ENCODE measurements at places on chromosomes 5 and 9.
A peak's percentile ranks its signal among the peaks of the same experiment; 100 is the strongest.

- DNase-seq: no peak
These were observed 78.1 kb downstream of the RAPGEF1 start for GRCh38 chr9:131661568-131662288.

GRCh38 chr5:33721491-33722200, 170.1 kb downstream of the ADAMTS12 start:
- no peak for DNase-seq

GRCh38 chr5:33894566-33894965, 2.8 kb upstream of the ADAMTS12 start:
- DNase-seq: no peak

GRCh38 chr5:150138551-150139265, 16.9 kb downstream of the PDGFRB start:
- DNase-seq: no peak

DNA sequence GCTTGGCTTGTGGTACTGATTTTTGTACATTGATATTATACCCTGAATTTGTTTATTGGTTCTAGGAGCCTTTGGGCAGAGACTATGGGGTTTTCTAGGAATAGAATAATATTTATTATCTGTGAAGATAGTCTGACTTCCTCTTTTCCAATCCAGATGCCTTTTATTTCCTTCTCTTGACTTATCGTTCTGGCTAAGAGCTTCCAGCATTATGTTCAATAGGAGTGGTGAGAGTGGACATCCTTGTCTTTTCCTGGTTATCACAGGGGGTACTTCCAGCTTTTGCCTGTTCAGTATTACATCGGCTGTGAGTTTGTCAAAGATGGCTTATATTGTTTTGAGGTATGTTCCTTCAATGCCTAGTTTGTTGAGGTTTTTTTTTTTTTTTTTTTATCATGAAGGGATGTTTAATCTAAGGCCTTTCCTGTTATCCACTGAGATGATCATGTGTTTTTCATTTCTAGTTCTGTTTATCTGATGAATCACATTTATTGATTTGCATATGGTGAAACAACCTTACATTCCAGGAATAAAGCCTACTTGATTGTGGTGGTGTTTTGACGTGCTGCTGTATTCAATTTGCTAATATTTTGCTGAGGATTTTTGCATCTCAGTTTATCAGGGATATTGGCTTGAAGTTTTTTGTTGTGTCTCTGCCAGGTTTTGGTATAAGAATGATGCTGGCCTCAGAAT, 77.5 kb downstream of the CERT1 start:
- no peak for DNase-seq

DNA sequence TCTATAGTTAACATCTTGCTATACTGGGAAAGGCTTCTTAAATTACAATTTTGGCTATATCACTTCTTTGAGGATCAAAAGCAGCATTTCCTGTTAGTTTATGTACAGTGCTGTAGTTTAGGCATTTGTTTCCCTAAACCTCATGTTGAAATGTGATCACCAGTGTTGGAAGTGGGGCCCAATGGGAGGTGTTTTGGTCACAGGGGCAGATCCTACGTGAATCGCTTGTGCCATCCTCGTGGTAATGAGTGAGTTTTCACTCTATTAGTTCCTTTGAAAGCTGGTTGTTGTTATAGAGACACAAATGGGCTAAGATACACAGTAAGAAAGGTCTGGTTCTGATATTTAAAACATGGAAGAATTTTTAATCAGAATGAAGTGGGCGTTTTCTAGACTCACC, 5.8 kb downstream of the ACTL7A start:
- DNase-seq: no peak

GRCh38 chr5:171315386-171315891, 6.4 kb downstream of the TLX3 start:
- no peak for DNase-seq

DNA sequence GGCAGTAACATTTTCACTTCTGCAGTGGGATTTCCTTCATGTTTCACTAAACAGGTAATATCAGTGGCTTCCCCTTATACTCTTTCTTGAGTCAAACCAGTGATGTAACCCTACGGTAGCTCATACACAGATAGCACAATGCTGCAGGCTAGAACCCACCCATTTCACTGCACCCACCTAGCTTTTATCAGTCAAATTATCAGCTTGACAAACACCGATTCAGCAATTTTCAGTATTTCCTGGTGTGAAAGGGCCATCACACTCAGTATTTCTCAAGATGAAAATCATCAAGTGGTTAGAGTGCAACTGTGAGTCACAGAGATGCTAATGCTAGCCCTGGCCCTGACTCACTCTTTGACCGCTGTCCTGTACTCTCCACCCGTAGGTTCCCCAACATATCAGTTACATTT, 242.3 kb upstream of the PTGER4 start:
- no peak for DNase-seq

GRCh38 chr5:79227484-79228025, 8.4 kb upstream of the JMY start:
- DNase-seq: no peak

DNA sequence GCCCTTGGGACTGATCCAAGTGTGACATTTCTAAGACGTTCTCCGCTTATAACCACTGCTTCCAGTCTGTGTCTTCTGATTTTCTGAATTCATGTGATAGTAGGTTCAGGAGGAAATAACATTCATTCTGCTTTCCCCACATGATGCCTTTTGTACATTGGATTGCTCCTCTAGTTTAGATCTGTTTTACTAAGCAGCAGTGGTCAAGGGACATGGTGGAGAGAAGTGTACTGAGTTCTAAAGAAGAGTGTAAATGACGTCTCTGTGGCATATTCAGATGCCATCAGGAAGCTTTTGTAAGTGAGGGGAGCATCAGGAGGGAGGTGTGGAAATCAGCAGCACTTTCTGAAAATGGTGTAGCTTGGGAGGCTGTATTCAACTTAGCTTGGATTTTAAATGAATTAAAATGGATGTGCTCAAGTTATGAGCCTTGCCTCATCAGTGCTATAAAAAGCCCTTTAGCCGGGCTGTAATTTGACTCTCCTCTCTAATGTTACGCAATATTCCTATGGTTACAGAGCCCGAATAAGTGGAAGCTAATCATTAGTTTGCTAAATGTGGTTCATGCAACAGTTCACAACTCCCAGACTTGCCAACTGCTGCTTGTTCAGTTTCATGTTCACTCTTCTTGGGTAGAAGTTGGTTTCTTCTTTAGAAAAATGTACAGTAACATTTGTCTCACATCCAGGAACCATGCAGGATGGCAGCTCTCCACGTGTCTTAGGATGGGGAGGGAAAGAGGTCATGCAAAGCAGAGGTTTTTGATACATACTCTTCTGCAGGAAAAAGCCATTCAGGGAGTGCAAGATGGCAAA, 281.3 kb downstream of the ARHGAP26 start:
- DNase-seq: no peak

- no peak for DNase-seq
These were observed 257.2 kb upstream of the MVB12B start for GRCh38 chr9:126069400-126069955.

- no peak for DNase-seq
These were observed 136.7 kb downstream of the CAVIN4 start for GRCh38 chr9:100714372-100715099.

GRCh38 chr9:18014556-18014955, 435.7 kb downstream of the SH3GL2 start:
- DNase-seq: no peak

DNA sequence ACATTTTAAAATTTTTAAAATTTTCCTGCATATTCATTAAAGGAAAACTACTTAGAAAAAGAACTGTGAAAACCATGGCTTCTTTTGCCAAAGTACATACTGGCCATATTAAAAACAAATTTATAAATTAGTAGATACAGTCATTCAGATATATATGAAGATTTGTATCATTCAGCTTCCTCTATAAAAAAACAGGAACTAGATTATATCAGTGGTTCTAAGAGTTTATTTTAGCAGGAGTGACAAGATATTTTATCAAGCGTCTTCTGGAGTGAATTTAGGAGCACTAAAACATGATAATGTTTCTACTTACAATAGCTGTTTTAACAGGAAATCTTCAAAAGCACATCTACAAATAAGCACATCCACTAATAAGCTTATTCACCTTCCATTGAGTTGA, 171.4 kb downstream of the RAPGEF6 start:
- DNase-seq: no peak

DNA sequence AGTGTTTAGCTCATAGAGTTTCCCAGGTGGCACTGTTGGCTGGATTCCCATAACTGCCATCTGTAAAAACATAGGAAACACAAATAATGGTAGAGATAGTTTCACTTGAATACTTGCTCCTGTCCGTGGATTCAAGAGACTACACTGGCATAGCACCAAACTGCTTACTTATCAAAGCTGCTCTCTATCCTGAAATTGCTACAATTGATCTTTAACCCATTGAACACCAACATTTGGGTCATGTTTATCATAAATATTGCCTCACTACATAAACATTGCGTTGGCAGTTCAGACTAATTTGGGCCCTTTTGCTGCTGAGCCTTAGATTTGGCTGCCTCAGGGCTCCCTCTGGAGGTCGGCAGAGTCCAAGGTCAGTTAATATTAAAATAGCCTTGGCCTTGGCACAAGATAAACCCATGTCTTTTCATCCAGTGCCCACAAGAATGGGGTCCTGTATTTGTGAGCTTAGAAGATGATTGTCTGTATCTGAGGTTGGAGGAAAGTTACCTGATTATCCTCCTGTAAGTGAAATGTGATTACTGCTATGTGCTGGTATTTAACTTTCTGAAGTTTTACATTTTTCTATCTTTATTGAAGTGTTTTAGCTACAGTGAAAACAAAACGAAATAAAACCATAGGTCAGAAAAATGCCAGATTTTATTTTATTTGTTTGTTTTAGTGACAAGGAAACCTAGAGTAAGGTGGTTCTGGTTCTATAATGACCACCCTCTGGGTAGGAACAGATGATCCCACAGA, 4.0 kb upstream of the RANBP3L start:
- peak; percentile 24 for DNase-seq

GRCh38 chr9:125561509-125562148, 145.4 kb downstream of the MAPKAP1 start:
- DNase-seq: no peak

DNA sequence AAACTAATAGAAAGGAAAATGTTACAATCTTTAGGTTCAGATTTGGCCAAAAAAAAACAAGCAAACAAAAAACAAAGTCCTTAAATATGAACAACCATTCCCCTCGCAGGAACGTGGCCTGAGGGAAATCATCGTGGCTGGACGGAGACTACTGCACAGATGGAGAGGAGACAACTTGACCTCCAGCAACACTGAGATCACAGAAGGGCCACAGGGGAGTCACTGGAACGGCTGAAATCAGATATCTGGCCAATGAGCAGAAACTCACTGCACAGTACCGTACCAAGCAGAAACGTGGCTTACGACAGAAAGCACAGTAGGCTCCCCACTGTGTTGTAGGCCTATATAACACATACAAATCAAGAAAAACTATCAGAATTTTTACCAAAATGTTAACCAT, 27.7 kb downstream of the CAMSAP1 start:
- DNase-seq: no peak

DNA sequence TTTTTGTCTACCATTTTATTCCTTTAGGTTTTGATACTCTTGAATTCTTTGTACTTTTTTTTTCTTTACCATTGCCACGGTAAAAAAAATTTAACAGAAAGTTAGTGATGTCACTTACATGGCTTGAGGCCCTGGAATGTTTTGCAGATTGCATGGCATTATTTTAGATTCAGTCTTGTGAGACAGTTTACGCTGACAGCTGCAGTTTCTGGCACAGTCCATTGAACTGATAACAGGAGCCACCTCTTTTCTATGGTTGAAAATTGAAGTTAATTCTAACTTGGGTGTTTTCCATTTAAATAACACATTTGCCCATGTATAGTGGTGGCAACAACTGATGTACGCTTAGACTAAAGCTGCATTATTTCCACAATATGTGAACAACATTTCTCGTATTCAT, 1028.5 kb downstream of the CDH18 start:
- DNase-seq: no peak

- DNase-seq: no peak
These were observed 135.0 kb upstream of the DAP start for GRCh38 chr5:10896016-10896415.

DNA sequence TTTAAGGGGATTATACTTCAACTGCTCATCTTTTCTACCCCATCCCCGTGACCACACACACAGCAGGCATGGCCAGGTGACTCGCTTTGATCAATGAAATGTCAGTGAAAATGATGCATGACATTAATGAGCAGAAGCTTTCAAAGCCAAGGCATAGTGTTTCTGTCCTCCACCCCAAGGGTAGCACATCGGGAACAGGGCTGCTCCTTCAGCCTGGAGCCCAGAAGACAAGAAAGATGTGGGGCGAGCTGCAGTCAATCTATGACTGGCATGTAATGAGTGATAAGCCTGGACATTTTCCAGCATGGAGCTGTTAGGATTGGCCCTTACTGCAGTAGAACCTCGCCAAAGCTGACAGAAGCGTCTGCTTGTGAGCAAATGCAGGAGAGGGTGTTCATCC, 122.6 kb upstream of the IRX2 start:
- DNase-seq: no peak

DNA sequence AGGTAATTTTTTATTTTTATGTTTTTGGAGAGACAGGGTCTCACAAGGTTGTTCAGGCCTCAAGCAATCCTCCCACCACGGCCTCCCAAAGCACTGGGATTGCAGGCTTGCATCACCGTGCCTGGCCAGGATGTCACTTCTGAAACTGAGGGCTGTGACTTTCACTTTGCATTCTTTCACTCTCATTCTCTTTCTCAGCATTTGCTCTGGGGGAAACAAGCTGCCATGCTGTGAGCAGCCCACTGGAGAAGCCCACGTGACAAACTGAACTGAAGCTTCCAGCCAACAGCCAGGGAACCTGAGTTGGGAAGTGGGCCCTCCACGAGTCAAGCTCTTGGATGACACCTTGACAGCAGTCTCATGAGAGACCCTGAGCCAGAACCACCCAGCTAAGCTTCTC, 109.4 kb downstream of the C5orf15 start:
- DNase-seq: no peak

DNA sequence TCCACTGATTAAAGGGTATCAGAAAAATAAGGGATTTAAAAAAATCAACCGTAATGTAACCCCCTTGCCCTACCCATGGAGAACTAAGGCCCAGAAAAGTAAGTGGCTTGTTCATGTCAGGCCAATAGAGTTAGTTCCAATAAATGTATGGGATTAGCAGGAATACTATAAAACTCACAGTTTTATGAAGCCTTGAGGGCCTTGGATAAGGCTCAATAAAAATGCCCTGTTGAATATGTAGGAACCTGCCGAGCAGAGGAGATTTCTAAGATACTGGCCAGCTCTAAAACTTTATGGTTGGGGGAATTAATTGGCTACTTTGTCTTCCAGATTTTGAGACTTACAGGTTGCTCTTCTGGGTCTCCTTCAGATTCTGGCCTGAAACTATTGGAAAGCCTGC, 231.0 kb downstream of the GLIS3 start:
- DNase-seq: no peak

GRCh38 chr5:152864991-152865390, 459.9 kb upstream of the NMUR2 start:
- DNase-seq: no peak

- DNase-seq: no peak
These were observed 220.6 kb upstream of the EDIL3 start for GRCh38 chr5:84605241-84605640.

DNA sequence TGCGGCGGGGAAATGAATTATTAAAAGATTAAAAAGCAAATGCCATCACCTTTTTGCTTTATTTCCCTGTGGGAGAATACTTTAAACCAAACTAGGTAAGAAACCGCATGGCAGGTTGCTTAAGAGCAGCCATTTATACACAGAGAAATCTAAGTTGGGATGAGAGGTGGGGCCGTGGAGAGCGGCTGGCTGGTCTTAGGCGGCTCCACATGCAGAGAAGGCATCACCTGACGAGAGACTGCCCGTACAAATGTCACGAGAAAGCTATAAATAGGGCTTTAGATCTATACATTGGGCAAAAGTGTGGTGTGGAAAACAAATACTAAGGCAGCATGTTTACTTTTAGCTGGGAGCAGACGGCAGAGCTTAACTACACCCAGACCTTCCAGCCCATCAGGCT, 39.4 kb downstream of the MED27 start:
- no peak for DNase-seq
